ENCODE measurements at places on chromosomes 11 and 22.

- no peak overlapping the region for H3K27ac ChIP-seq
- peaks cover 20% of the 10 kb centered on the region for H3K4me1 ChIP-seq
- no peaks in the 10 kb centered on the region for H3K27me3 ChIP-seq
- no peak for DNase-seq
- H3K36me3 ChIP-seq, result no peaks in the 10 kb centered on the region
These were observed 10.7 kb downstream of the XNDC1N start for GRCh38 chr11:71917646-71918140.

- H3K27me3 ChIP-seq, result no peaks in the 10 kb centered on the region
- H3K4me1 ChIP-seq, result 0 out of 2 replicates have a peak, but pooled peaks cover 4% of the 10 kb centered on the region
- no peak overlapping the region for H3K4me3 ChIP-seq
- H3K27ac ChIP-seq, result no peak overlapping the region
- no peaks in the 10 kb centered on the region for H3K36me3 ChIP-seq
These were observed 53.1 kb downstream of the MAP6 start for GRCh38 chr11:75615751-75616150.

DNA sequence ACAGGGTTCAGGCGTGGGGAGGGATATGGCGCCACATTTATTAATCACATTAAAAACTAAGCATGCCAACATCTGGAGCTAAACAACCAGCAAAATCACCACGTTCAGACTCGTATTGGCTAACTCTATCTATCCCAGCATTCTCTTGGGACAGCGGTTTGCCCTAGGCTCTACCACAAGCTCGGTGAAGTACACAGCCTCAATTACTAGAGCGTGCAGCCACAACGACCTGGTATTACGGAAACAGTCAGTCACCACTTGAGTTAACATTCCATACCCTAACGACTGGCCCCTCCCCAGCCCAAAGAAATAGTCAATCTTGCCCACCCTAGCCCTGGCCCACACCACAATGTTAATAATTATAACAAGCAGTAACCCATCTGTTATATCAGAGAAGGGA is 32.1 kb downstream of the APOL5 start:
- H3K4me1 ChIP-seq, result peaks cover 19% of the 10 kb centered on the region
- DNase-seq, result no peak
- H3K4me3 ChIP-seq, result no peak overlapping the region
- no peaks in the 10 kb centered on the region for H3K27me3 ChIP-seq

- DNase-seq, result no peak
- no peaks in the 10 kb centered on the region for H3K36me3 ChIP-seq
These were observed 76.1 kb downstream of the KIRREL3 start for GRCh38 chr11:126924376-126925040.

GRCh38 chr11:122703541-122704272 is 48.2 kb downstream of the UBASH3B start:
- DNase-seq, result no peak
- no peaks in the 10 kb centered on the region for H3K4me1 ChIP-seq
- no peak overlapping the region for H3K27ac ChIP-seq
- H3K4me3 ChIP-seq, result no peak overlapping the region
- no peaks in the 10 kb centered on the region for H3K36me3 ChIP-seq

- H3K4me1 ChIP-seq, result no peaks in the 10 kb centered on the region
- H3K36me3 ChIP-seq, result no peaks in the 10 kb centered on the region
- H3K27me3 ChIP-seq, result no peaks in the 10 kb centered on the region
- H3K27ac ChIP-seq, result no peak overlapping the region
- DNase-seq, result no peak
These were observed 76.4 kb downstream of the C2CD3 start for GRCh38 chr11:74094393-74094792.

DNA sequence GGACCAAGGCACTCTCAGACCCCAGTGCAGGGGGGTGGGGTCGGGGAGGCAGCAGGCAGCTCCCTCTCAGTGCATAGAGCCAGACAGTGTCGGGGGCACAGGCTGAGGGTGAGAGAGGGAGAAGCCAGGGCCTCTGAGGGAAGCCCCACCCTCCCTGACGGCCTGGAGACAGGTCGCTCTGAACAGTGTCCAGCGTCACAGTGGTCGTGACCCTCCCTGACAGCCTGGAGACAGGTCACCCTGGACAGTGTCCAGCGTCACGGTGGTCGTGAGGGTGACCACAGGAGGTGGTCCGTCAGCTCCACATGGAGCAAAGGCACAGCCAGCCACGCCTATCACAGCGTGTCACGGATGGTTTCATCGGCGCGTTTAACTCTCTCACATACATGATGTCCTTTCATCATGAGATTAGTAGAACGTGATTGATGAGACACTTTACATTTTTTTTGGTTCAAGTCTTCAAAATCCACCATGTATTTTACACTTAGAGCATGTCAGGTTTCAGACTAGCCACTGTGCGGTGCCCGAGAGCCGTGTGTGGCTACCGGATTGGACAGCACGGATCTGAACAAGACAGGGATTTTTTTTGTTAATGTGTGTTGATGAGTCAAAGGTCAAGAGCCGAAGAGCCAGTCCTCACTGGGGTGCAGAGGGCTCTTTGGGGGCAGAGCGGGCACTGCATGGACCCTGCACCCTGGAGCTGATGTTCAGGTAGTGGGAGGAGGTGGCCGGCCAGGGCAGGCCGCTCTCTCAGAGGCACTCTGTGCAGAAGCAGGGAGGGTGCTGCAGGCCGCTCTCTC is 23.9 kb upstream of the PANX2 start:
- no peak for DNase-seq
- no peak overlapping the region for H3K27ac ChIP-seq
- H3K27me3 ChIP-seq, result peaks cover 27% of the 10 kb centered on the region
- no peaks in the 10 kb centered on the region for H3K4me1 ChIP-seq
- H3K36me3 ChIP-seq, result no peaks in the 10 kb centered on the region
- H3K4me3 ChIP-seq, result no peak overlapping the region

DNA sequence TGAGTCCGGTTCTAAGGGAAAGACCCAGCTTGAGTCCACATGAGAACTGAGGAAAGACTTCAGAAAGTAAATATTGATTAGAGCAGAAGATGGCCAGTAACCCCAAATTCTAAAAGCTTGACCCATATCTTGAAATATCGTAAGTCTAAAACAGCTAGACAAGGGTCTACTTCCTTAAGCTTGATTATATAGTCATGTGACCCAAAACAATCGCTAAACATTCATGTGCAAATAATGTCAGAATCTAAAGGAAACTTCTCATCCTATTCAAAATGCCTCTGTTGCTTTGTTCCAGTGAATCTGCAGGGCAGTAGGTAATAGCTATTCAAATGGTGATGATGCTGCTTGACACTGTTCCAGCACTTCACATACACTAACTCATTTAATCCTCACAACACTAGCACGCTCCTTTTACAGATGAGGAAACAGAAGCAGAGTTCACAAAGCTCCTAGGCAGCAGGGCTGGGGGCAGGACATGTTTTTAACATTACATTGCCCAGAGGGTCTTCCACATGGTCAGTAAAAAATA is 52.6 kb downstream of the TCF20 start:
- H3K4me1 ChIP-seq, result no peaks in the 10 kb centered on the region
- H3K27me3 ChIP-seq, result no peaks in the 10 kb centered on the region
- H3K27ac ChIP-seq, result no peak overlapping the region
- no peak for DNase-seq

GRCh38 chr22:34486381-34486780 is 566.1 kb upstream of the LARGE1 start:
- H3K36me3 ChIP-seq, result no peaks in the 10 kb centered on the region
- H3K27ac ChIP-seq, result no peak overlapping the region
- no peak for DNase-seq

GRCh38 chr22:34834059-34834458 is 231.9 kb upstream of the ISX start:
- no peak for DNase-seq
- no peaks in the 10 kb centered on the region for H3K4me1 ChIP-seq
- no peaks in the 10 kb centered on the region for H3K36me3 ChIP-seq
- no peak overlapping the region for H3K4me3 ChIP-seq
- H3K27me3 ChIP-seq, result no peaks in the 10 kb centered on the region
- H3K27ac ChIP-seq, result no peak overlapping the region

GRCh38 chr11:1943576-1943975 is 3.6 kb upstream of the MRPL23 start:
- H3K4me1 ChIP-seq, result no peaks in the 10 kb centered on the region
- H3K27ac ChIP-seq, result no peak overlapping the region
- no peaks in the 10 kb centered on the region for H3K36me3 ChIP-seq
- no peak overlapping the region for H3K4me3 ChIP-seq
- peaks cover 43% of the 10 kb centered on the region for H3K27me3 ChIP-seq
- DNase-seq, result no peak

DNA sequence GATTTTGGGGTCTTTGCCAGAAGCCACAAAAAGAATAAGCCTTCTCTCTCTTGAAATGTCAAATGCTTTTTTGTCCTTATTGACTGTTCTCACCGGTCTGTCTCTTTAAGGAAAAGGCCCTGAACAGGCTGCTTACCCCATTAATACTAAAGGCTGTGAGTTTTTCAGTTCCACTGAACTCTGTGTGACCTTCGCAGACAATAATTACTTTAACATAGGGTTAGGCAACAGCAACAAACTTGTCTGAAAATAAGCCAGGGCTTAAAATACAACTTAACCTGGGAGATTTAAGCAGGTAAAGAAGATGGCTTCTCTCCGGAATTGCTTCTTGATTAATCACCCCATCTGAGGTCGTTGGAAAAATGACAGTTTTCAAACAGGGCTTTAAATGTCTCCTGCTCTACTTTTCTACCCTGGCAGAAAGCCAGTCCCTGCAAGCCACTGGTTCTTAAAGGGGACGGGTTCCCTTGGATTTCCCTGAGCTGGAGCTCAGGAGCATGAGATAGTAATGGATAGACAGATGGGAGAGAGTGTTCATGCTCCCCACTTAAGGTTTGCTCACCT is 69.4 kb downstream of the ARL14EP start:
- H3K4me3 ChIP-seq, result no peak overlapping the region
- H3K4me1 ChIP-seq, result no peaks in the 10 kb centered on the region
- no peak for DNase-seq
- no peaks in the 10 kb centered on the region for H3K36me3 ChIP-seq

- H3K27me3 ChIP-seq, result no peaks in the 10 kb centered on the region
- no peak overlapping the region for H3K27ac ChIP-seq
- H3K4me1 ChIP-seq, result peaks cover 5% of the 10 kb centered on the region
- DNase-seq, result no peak
- H3K4me3 ChIP-seq, result no peak overlapping the region
These were observed 72.0 kb upstream of the MPEG1 start for GRCh38 chr11:59284773-59285129.

- H3K4me3 ChIP-seq, result no peak overlapping the region
- H3K27ac ChIP-seq, result no peak overlapping the region
- no peak for DNase-seq
- H3K27me3 ChIP-seq, result no peaks in the 10 kb centered on the region
- H3K36me3 ChIP-seq, result no peaks in the 10 kb centered on the region
These were observed 12.6 kb downstream of the C22orf31 start for GRCh38 chr22:29048822-29049654.

DNA sequence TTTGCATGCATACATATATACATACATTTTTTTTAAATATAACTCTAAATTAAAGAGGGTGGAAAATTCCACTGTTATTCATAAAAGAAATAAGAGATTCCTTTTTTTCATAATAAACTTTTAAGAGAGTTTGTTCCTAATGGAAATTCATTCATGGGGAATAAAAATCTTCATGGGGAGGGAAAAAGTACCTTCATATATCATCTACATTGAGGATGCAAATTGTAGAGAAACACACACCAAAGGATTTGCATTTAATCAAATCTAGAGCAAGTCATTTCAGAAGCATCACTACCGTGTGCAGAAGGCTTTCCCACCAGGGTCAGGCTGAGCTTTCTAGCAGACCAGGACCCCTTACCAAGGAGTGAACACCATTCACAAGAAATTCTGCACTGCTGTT is at the start of gene POU2AF2:
Gene POU2AF2 (plus strand): TSS at position 301 of the 400 bp plus-strand sequence. CDS start 129 bp downstream, outside the sequence.
- no peak for DNase-seq
- no peak within 1 kb of the TSS for H3K27ac ChIP-seq
- H3K36me3 ChIP-seq, result no peaks in the 10 kb centered on the region
- no peaks in the 10 kb centered on the region for H3K4me1 ChIP-seq
- H3K4me3 ChIP-seq, result no peak within 1 kb of the TSS

DNA sequence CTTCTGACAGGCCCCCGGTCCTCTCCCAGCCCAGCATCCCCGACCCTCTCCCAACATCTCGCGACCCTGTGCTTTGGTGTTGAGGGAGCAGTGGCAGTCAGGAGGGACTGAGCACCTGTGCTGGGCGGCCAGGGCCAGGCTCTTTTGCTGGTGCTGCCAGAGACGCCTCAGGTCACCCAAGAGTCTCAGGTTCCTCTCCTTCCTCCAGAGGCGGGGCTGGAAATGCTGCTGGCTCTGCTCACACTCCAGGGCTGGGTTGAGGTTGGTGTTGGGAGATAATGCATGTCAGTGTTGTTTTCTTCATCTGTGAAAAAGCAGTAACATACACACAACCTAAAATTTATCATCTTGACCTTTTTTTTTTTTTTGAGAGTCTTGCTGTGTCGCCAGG is 1.2 kb upstream of the IGLL1 start:
- H3K27ac ChIP-seq, result no peak overlapping the region
- 0 out of 2 replicates have a peak, but pooled peaks cover 3% of the 10 kb centered on the region for H3K27me3 ChIP-seq
- no peak for DNase-seq

- H3K27me3 ChIP-seq, result no peaks in the 10 kb centered on the region
- DNase-seq, result no peak
- H3K4me3 ChIP-seq, result no peak overlapping the region
- no peaks in the 10 kb centered on the region for H3K4me1 ChIP-seq
- no peaks in the 10 kb centered on the region for H3K36me3 ChIP-seq
These were observed 112.8 kb upstream of the CADM1 start for GRCh38 chr11:115616971-115617370.

Measured in MM.1S (cell line).